CD4-positive, alpha-beta T cell treated with Interferon alpha-2 for 1 hour (primary cell): ENCODE measurements at places on chromosomes 11 and 22.

DNA sequence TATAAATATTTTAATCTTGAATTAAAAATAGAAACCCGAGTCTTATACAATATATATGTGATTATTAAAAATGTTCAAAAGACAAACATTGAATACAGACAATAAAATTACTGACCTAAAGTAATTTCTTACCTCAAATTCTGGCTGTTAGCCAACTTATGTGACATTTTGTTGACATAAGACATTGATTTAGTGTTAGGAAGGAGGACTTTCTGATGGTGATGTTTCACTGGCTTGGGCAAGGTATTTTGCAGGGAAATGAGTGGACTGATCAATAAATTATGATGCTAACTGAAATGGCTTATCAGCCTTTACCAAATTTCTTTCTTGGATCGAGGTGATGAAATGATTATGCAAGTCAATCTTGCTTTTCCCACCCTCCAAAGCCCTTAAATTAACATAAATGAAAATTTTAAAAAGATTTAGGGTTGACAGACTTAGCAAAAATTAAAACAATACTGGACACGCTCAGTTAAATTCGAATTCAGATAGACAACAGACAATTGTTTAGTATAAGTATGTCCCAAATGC, 33.2 kb upstream of the FZD4 start:
- DNase-seq, result no peak

DNA sequence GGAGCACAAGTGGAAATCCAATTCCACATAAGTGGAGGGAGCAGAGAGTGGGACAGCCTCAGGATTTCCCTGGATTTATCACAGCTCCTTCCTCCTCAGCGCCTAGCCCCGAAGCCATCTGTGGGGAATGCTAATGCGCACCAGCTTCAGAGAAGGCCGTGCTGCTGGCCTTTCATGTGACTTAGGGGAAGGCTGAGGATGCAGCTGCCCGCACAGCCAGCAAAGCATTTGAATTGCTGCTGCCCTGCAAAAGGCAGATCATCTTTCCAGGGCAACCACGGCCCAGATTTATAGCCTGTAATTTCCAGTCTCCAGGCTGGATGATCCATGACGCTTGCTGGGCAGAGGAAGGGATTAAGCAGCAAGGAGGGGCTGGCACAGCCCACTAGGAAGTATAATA, 29.9 kb downstream of the SYN3 start:
- DNase-seq, result no peak

DNA sequence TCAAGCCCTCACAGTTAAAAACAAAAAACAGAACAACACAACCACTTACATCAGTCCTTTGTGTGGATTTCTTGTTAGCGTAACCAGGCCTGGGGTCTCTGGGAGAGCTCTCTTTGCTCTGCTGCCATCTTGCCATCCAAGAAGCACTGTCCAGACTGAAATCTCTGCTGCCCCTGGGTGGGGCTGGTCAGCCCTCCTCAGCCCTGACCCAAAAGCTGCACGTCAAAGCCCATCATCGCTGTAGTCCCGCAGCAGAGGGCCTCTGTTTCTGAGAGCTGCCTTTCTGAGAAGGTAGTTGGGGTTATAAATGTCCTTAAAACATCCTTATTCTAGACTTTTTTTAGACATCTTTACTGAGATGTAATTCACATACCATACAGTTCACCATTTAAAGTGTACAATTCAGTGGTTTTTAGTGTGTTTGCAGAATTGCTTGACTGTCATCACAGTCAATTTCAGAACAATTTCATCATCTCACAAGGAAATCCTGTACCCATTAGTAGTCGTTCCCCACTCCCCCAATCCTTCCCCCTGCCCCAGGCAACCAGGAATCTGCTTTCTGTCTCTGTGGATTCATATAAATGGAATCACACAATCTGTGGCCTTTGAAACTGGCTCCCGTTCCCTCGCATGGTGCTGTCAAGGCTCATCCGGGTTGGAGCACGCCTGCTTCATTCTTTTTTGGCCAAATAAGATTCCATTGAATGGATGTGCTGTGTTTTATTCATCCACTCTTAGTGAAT, 94.9 kb downstream of the TBC1D22A start:
- DNase-seq, result no peak

- DNase-seq, result no peak
Measured at GRCh38 chr11:121538054-121538453, 85.3 kb upstream of the SORL1-AS1 start.

GRCh38 chr22:37121887-37122591, 12.5 kb upstream of the TMPRSS6 start:
- peak; percentile 98 for DNase-seq

DNA sequence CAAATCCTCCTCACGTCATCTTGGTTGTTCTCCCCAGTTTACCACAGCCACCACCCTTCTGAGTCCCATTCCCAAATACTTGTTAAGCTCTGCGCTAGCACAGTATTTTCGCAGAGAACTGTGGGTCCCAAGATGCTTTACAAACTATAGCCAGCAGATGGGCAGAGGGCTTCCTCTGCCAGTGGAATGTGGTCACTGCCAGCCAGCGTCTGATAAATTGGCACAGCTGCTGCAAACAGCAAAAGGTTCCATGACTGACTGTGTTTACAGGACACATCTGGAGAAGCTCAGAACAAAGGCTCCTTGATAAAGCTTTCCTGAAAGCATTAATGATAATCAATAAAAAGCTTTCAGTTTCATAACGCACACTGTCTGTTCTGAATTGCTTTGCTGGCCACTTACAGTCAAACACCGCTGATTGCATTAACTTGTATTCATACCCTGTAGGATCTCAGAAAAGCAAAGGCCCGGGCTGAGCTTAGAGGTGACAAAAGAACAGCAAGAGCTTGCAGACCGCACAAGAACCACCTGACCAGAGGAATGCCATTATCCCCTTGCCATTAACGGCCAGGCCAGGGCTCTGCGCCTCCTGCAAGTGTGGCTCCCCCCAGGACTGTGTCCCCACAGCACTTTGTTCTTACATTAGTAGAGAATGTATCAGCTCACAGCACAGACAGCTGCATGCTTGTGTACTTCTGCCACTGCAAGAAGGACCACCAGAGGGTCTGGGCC, 120.6 kb downstream of the MICAL3 start:
- no peak for DNase-seq

- peak; percentile 13 for DNase-seq
Measured at GRCh38 chr22:35437049-35437448, 37.1 kb downstream of the MCM5 start.

DNA sequence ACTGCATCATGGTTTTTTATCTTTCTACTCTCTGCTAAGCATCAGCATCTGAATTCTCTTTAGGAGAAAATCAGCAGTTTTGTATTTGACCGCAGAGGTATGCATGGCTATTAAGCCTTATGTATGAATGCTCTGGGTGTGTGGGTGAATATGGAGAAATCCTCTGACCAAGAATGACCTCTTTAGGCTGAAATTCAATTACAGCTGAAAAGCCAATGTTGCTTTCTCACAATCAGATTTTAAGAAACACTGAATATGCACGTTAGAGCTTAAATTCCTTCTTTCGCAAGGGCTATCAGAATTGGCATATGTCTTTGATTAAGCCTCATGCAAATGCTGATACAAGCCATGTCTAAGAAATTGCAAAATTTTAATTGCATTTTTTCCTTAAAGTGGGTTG, 43.2 kb downstream of the ARHGAP42 start:
- DNase-seq, result no peak

- DNase-seq, result no peak
Measured at GRCh38 chr11:12838463-12839123, 164.4 kb downstream of the TEAD1 start.

DNA sequence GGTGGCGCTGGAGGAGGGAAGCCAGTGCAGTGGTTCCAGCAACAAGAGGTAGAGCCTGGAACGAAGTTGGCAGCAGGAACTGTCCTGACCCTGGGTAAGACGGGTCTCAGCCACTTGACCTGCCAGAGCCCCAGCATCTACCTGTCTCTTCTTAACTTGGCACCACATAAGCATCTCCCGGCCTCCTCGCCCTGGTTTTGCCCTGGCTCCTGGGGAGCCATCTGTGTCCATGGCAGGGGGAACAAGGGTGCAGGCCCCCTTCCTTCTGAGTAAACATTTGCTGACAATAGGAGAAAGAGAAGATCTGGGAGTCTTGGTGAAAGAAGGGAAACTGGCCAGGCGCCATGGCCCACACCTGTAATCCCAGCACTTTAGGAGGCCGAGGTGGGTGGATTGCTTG, 12.8 kb downstream of the P2RY2 start:
- DNase-seq, result no peak

DNA sequence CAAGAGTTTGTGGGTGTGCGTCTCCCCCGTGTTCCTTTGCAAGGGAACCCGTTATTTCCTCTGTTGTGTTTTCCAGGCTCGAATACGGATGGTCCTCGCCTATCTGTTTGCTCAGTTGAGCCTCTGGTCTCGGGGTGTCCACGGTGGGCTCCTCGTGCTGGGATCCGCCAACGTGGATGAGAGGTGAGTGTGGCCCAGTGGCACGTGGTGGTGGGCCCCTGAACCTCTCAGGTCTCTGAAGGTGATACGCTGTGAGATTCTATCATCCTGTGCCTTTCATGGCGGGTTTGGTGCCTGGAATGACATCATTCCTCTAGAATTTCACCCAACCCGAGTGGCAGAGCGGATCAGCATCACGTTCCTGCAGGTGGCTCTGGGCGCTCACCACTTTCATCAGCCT, 32.5 kb downstream of the NADSYN1 start:
- DNase-seq, result no peak

- no peak for DNase-seq
Measured at GRCh38 chr11:69700278-69701140, 3.3 kb downstream of the FGF19 start.

- DNase-seq, result peak; percentile 62
Measured at GRCh38 chr11:2092956-2093412, 46.2 kb downstream of the IGF2 start.

- no peak for DNase-seq
Measured at GRCh38 chr11:120139316-120140069, 1.6 kb upstream of the TRIM29 start.

DNA sequence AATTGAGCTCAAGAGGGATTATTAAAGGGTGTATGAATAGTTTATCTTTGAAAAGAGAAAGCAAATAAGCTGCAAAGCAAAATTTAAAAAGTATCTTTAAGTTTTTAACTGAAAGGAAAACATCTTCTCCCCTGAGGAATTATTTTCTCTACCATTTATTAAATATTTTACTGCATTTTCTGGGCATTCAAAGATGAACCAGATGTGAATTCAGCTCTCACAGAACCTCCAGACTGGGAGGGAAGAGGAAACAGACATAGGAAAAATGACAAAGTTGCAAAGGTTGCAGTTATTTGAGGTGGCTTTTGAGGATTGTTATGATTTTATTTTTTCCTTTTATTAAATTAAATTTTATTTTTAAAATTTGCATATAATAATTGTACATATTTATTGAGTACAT, 122.7 kb upstream of the SESN3 start:
- DNase-seq, result no peak

- DNase-seq, result no peak
Measured at GRCh38 chr22:45639747-45640102, 31.9 kb upstream of the ATXN10 start.

DNA sequence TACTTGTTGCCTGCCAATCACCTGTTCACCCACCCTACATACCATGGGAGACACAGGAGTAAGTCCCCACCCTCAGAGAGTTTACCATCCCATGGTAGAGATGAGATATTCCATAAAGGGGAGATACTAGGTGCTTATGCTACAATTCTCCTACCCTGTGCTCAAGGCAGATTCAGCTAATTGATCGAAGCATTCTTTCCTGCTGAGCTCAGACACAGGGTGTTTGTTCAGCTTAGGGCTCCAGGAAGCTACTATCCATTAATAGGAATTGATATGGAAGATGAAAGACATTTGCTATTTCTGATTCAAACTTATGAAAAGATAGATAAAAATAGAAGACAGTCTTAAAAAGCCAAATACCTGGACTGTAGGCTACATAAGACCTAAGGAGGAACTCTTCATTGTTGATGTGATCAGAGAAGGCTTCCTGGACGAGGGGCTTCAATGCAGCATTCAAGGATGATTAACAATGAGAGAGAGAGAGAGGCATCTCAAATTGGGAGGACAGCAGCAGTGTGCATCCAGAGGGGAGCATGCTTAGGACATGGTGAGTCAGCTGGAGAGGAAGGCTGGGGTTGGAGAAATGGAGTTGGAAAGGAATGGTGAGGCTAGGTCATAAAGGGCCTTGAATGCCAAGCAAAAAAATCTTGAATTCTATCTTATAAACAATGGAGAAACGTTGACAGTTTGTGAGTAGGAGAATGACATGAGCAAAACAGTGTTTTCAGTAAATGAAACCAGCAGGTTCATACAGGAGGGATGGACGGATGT, 15.0 kb downstream of the SYT13 start:
- DNase-seq, result no peak

GRCh38 chr22:36143956-36144355, 16.6 kb downstream of the APOL3 start:
- DNase-seq, result no peak

DNA sequence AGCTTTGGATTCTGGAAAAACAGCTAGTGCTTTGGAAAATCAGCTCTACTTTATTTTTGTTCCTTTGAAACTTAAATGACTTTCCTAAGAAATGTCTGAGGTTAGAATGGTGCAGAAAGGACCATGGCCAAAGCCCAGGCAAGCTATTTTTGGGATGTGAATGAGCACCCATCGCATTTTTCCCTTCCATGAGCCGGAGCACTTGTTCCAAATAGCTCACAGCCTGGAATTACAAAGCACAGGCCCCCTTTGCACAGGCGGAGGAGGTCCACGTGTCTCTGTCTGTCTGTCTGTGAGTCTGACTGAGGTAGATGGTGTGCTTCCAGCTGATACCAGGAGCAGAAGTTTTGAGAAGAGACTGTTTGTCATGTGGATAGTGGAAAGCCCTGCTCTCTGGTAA, 50.7 kb downstream of the MICAL2 start:
- no peak for DNase-seq

GRCh38 chr22:43411869-43412807, at the start of gene MPPED1:
MPPED1 (plus strand) TSS chr22:43412014; CDS start chr22:43424986, 12,972 bp downstream.
- no peak for DNase-seq

DNA sequence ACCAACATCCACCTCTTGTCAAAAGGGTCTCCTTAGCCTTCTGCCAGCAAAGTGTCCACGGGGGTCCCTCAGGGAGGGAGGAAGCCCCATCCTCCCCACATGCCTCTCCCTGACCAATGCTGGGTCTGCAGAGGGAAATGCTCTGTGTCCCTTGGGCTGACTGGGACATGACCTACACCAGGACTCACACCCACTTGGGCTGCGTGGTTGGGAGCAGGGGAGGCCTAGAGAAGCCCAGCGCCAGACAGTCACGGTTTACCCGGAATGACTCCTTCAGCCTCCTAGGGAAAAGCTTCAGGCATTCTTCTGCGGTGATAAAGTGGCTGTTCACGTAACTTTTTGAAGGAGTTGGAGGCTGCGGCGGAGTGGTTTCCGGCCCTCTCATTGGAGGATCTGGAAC, 180.3 kb downstream of the EFCAB6 start:
- DNase-seq, result no peak

DNA sequence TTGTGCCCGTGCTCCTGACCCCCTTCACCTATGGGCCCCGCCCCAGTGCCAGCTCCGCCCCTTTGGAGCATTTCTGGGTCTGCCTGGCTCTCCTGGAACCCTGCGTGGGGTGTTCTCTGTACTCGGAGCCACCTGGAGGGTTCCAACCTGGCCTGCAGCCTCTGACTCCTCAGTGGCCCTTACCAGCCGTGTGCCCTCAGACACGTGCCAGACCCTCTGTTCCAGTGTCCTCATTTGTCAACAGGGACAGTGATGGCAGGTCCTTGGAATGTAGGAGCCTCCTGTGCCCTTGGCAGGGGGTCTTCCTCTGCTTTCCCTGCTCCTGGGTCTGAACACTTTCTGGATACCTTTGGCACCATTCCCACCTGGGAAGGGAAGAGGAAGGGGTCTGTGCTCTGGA, 96.4 kb downstream of the CACNA1I start:
- no peak for DNase-seq

- no peak for DNase-seq
Measured at GRCh38 chr11:75191330-75191717, 40.4 kb downstream of the SLCO2B1 start.

- DNase-seq, result peak; percentile 21
Measured at GRCh38 chr11:62588966-62589637, 2.2 kb downstream of the TUT1 start.
